ENCODE measurements at places on chromosomes 12 and 14. TPM values are rescaled to one million over a fixed set of nuclear protein-coding genes. Genes with fewer than 3 reads are reported as not detected.

Gene GYS2
- not detected for total RNA-seq

Gene LTB4R2
- total RNA-seq = 21.8 TPM

- H3K4me3 ChIP-seq = no peak overlapping the region
- no peaks in the 10 kb centered on the region for H3K4me1 ChIP-seq
- no peak for DNase-seq
- H3K36me3 ChIP-seq = no peaks in the 10 kb centered on the region
- no peak overlapping the region for H3K27ac ChIP-seq
Measured at GRCh38 chr12:58832920-58833319, 87.4 kb downstream of the LRIG3 start.

DNA sequence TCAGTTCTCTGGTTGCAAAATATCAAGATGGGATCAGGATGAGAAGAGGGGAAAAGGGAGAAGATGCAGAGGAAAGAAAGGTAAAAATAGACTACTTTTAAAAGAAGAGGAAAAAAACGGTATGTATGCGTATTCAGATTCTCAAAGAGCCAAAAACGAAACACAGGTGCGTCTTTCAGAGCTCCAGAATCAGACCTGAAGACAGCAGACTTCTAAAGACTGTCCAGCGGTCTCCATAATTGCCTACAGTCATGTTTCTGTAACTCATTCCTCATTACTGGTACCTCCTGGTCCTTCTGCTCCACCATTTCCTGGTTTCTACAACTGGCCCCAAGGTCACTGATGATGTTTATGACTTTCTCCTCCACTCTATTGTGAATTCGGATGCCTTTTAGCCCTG lies 12.4 kb upstream of the KCNA5 start:
- no peak for DNase-seq
- H3K27ac ChIP-seq = no peak overlapping the region
- peaks cover 30% of the 10 kb centered on the region for H3K4me1 ChIP-seq

Gene SMCO3
- 0.27 TPM for total RNA-seq

- DNase-seq = no peak
- H3K4me1 ChIP-seq = no peaks in the 10 kb centered on the region
- H3K4me3 ChIP-seq = no peak overlapping the region
- H3K27ac ChIP-seq = no peak overlapping the region
- H3K27me3 ChIP-seq = no peaks in the 10 kb centered on the region
Measured at GRCh38 chr12:65232476-65233077, 45.9 kb upstream of the MSRB3 start.

GRCh38 chr12:114090211-114090610 lies 124.1 kb upstream of the RBM19 start:
- no peaks in the 10 kb centered on the region for H3K27me3 ChIP-seq
- H3K4me1 ChIP-seq = no peaks in the 10 kb centered on the region
- no peaks in the 10 kb centered on the region for H3K36me3 ChIP-seq
- no peak overlapping the region for H3K27ac ChIP-seq

DNA sequence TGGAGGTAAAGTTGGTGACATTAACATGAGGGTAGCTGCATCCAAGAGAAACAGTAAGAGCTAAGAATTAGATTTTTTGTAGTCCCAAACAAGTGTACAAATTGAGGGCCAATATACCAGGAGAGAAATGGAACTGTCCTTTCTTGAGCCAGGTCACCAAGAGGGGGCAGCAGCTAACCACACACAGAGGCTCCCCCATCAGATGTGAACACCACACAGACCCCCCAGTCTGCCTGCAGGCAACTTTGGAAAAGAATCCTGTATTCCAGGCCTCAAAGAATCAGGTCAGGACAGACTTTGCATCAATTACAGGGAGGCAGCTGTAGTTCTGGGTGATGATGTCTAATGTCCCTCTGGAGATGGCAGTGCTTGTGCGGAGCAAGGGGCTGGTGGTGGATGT lies 77.9 kb downstream of the SPTB start:
- no peaks in the 10 kb centered on the region for H3K27me3 ChIP-seq
- peaks cover 22% of the 10 kb centered on the region for H3K4me1 ChIP-seq
- DNase-seq = no peak
- H3K27ac ChIP-seq = no peak overlapping the region
- no peak overlapping the region for H3K4me3 ChIP-seq

Gene CLEC9A
- not detected for total RNA-seq

Gene CLECL1
- 1.9 TPM for total RNA-seq

- H3K4me1 ChIP-seq = no peaks in the 10 kb centered on the region
- DNase-seq = no peak
- no peaks in the 10 kb centered on the region for H3K27me3 ChIP-seq
- H3K4me3 ChIP-seq = no peak overlapping the region
- H3K27ac ChIP-seq = no peak overlapping the region
Measured at GRCh38 chr12:30358671-30359070, 337.0 kb downstream of the IPO8 start.

Gene UNC79
- 0.14 TPM for total RNA-seq

DNA sequence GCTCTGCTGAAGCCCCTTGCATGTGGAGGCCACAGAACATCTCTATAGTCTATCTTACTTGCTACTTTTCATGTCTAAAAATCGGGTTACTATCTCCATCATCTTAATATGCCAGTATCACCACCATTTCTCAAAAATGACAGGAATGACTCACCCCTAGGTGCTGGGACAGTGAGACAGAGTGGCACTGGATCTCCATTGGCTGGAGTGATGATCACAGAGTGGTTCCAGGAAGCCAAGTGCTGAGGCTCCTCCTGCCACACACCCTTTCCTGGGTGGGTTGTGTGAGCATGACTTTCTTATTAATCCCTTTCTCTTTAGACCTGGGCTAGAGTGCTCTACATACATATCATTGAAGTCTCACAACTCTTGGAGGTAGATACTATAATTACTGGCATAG lies 3.3 kb upstream of the ASCL1 start:
- H3K4me1 ChIP-seq = peaks cover 5% of the 10 kb centered on the region
- no peaks in the 10 kb centered on the region for H3K27me3 ChIP-seq
- no peaks in the 10 kb centered on the region for H3K36me3 ChIP-seq
- no peak for DNase-seq
- no peak overlapping the region for H3K4me3 ChIP-seq

GRCh38 chr12:99259040-99259934 lies 388.3 kb upstream of the GARIN6 start:
- no peak for DNase-seq
- H3K27me3 ChIP-seq = no peaks in the 10 kb centered on the region
- no peaks in the 10 kb centered on the region for H3K36me3 ChIP-seq
- H3K4me3 ChIP-seq = no peak overlapping the region
- peaks cover 23% of the 10 kb centered on the region for H3K4me1 ChIP-seq

Gene ENDOU
- not detected for total RNA-seq

GRCh38 chr14:62314871-62315270 lies 552.7 kb downstream of the SNAPC1 start:
- no peak for DNase-seq
- H3K4me1 ChIP-seq = no peaks in the 10 kb centered on the region
- H3K27me3 ChIP-seq = no peaks in the 10 kb centered on the region

DNA sequence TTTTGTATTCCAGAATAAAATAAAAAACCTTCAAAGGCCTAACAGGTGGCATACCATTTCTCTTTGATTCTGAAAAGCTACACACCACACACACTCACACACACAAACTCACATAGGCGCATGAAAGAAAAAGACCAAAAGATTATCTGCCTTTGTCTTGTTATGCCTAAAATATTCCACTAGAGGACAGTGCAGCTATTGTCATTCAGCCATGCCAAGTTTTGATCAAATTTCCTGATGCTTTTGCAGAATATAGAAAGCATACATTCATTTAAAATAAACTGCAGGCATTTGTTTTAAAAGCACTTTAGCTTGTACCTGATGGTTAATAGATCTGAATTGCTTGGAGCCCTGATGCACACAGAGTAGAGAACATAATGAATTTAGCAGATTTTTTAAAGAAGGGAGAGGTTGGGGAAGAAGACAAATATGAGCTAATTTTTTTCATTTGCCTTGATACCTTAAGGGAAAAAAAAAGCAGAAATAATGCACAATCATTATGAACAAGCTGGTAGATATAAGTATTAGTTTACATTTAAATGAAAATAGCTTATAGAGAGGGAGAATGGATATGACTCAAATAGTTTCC lies 1766.9 kb upstream of the SEL1L start:
- no peak overlapping the region for H3K27ac ChIP-seq
- no peaks in the 10 kb centered on the region for H3K27me3 ChIP-seq
- no peaks in the 10 kb centered on the region for H3K4me1 ChIP-seq
- H3K36me3 ChIP-seq = no peaks in the 10 kb centered on the region
- DNase-seq = no peak

- H3K27me3 ChIP-seq = no peaks in the 10 kb centered on the region
- H3K4me1 ChIP-seq = peaks cover 17% of the 10 kb centered on the region
Measured at GRCh38 chr12:43835264-43835655, 621 bp upstream of the TMEM117 start.

DNA sequence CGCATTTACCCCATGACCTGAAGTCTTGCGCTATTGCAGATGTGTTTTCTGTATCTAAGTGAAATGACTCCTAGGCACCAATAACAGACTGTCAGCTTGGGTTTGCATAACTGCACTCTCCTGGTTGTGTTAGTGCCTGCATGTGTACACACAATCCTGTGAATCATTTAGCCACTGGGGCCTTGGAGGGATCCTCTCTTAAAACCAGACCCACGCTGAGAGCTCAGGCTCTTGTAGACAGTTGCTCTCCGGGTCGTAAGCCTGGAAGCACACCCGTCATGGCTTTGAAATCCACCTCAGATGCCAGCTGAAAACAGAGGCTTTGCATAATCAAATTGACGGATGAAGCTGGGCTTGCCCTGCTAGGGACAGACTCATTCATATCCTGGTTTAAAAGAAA lies 79.2 kb upstream of the RBM19 start:
- DNase-seq = no peak
- H3K4me3 ChIP-seq = no peak overlapping the region
- H3K27me3 ChIP-seq = no peaks in the 10 kb centered on the region
- H3K4me1 ChIP-seq = no peaks in the 10 kb centered on the region
- no peak overlapping the region for H3K27ac ChIP-seq

DNA sequence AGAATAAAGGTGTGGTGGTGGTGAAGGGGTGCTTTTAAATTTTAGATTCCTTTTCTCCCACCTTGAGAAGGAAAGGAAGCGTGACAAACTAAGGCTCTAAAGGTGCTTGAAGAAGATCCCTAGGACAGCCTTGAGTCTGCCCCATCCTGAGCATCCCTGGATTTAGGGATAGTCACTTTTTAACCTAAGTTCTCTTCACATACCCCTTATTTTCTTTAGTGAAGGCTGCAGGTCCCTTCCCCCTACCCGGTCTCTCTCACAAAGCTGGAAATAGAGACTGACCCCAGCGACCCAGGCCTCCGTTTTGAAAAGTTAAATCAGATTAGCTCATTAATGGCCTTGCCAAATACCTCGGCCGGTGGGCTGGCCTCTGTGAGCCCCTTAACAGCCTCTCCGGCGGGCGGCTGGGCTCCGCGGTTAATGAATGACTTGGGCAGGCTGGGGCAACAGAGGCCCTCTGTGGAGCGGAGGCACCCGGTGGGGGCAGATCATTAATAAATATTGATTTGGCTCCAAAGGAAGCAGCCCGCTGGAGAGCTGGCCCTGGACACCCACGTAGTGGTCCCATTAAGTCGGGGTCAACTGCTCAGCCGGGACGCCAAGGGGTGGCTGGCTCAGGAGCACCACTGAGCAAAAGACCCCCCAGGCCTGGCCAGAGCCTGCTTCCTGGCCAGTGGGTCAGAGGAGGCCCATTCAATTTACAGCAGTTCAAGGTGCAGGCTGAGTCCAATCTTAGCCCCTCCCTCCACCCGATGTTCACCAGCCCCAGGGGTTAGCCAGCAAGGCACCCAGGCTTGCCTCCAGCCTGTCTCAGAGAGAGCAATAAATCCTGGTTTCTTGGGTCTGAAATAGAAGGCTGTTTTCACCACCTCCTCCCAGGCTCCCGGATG lies 31.8 kb downstream of the PAH start:
- no peak overlapping the region for H3K4me3 ChIP-seq
- H3K4me1 ChIP-seq = no peaks in the 10 kb centered on the region
- no peaks in the 10 kb centered on the region for H3K27me3 ChIP-seq
- no peak overlapping the region for H3K27ac ChIP-seq

DNA sequence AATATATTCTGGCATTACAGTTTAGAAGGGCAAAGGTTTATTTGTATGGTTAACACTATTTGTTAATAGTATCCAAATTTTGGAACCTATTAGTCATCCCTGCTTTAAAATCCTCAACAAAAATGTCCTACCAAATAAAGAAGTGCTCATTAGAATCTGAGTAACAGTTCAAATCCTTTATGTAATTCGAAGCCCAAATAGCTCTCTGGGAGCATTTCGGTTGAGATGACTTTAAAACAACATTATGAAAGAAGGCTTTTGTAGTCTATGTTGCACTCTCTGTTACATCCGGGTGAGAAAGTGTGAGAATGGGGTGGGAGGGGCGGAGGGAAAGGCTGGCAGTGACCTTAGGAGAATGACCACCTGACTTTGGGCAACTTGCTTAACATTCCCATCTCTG lies 59.7 kb downstream of the SLC38A1 start:
- no peak overlapping the region for H3K4me3 ChIP-seq
- H3K4me1 ChIP-seq = peaks cover 37% of the 10 kb centered on the region
- DNase-seq = no peak
- H3K27me3 ChIP-seq = no peaks in the 10 kb centered on the region

Gene IL31
- not detected for total RNA-seq
